ENCODE measurements at places on chromosomes 7 and 10.
A peak's percentile ranks its signal among the peaks of the same experiment; 100 is the strongest.

DNA sequence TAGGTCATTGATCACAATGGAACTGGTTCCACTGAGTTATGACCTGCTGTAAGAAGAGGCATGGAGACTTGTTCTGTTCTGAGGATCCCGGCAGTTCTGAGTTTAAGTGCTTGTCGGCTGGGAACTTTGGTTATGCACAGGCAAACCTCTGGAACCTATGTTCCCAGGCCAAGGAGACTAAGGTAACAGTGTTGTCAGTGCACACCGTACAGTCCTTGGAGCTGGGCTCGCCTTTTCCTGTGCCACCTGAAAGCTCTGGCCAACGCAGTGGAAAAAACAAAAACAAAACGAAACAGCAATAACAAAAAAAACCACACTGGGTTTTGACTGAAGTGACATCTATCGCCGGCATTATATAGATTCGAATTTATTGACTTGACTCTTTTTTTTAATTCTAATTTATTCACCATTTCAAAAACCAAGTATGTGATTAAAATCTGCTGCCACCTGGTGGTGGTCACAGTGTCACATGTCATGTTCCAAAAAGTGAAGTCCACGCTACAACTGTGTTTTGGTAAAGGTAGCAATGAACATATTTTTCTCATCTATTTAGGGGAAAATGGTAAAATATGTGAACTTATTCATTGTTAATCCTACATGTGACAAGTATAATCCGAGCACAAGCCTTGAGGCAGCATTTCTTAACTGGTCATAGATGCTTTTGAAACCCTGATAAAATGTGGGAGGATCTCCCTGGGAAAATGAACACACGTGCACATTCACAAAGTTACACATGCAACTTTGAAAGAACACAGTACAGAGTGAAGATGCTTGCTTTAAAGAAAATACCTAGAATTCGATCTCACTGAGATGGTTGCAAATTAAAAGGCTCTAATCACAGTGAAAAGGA is 113.8 kb upstream of the PPP2R2D start:
- peak; percentile 26 for DNase-seq

DNA sequence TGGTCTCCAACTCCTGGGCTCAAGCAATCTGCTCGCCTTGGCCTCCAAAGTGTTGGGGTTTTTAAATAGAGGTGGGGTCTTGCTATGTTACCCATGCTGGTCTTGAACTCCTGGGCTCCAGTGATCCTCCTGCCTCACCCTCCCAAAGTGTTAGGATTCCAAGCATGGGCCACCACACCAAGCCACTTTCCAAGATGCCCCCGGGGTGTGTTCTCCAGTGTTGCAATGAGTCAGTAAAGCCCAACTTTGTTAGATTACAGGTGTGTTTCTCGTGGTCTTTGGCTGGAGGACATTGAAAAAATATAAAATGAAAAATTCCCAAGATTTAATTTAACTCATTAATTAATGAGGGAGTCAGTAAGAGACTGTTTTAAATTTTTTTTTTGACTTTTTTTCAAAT is 29.2 kb downstream of the TACR2 start:
- DNase-seq = no peak

DNA sequence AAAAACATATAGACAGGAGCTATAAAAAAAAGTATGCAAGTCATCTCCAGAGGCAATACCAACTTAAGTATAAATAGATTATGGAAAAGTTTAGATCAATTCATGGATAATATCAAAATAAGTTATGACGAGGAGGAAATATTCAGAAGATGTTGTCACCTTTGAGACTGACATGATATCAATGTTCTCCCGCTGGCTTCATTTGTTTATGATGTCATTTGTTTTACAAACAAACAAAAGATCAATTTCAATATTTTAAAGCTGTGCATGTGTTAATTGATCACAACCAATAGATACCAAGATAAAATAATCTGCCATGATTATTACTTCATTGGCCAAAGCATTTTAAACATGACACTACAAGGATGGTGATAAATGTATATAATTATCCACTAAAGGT is 43.5 kb downstream of the SLC16A12 start:
- DNase-seq = no peak

- no peak for DNase-seq
These were observed 94.0 kb downstream of the CYTH3 start for GRCh38 chr7:6178298-6179029.

DNA sequence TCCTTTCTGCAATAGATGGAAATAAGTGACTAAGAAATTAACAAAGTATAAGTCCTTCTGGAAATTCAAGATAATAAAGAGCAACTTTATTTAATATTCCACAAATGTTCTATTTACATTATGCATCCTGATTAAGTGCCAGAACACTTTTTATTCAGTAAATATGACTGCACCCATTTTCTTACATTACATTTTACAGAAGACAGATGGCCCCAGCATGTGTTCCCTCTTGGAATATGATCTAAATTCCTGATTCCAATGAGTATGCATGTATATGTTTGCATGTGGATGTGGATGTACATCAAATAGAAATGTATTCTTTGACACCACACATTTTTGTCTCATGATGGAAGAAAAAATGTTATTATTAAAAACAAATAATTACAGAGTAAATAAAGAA is 628.7 kb upstream of the SEMA3D start:
- DNase-seq = no peak

DNA sequence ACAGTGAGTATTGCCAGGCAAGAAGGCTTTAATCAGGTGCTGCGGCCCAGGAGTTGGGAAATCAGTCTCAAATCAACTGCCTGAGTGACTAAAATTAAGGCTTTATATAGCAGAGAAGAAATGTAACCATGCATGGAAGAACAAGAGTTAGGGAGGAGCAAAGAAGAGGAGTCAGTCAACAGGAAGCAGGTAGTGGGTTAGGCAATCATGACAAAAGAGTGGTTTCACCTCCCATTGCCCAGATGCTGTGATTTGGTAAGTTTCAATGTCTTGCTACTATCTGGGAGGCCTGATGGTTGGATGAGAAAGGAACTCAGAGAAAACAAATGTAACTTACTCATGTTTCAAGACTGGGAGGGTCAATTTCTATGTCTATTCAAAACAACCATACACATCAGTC is 998.3 kb downstream of the GATA3 start:
- DNase-seq = no peak

GRCh38 chr10:501596-501995 is 187.9 kb downstream of the DIP2C start:
- no peak for DNase-seq

DNA sequence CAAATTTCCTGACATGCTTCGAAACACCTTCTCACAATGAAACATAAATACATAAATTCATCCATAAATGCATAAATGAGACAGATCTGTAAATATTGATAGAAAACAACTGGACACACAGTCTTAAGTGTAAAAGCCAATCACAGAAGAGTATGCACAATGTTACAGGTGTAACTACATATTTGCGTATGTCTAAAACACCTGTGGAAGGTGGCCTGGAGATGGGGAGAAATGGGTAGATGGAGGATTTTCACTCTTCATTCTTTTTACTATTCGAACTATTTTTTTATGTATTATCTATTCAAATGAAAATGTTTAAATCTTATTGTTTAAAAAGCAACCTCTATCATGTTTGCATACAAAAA is 860 bp downstream of the IQUB start:
- no peak for DNase-seq

DNA sequence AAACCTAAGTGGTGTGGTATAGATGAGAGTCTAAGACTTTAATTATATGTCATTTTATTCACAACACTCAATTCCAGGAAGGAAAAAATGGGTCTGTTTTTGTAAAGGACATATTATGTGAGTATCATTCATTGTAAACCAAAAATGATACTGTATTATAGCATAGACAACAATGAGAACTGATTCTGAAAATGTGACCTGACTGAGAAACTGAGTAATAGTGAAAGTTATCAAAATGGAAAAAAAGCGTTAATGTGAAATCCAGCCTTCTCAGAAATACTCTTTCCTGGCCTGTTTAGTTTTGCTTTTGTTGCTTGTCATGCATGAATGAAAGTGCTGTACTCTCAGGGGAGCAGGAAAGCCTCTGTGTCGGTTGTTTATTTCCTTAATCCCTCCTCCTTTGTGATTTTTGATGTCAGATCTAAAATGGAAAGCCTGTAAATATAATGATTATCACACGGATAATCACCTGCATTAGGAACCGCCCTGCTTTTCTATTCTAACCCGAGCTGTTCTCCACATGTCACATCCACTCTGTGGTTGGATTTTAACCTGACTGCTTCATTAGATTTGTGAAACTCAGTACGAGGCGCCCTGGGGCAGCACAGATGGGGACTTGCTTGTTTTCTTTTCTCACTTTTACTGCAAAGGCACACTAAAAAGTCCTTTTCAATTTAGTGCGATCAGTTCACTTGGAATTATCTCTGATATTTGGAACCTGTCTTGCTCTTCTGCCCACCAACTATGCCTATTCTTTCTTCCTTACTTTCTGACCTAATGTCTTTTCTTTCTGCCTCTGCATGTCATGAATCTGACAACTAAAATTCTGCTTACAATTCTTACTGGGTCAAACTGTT is 240.9 kb upstream of the KAT6B start:
- peak; percentile 10 for DNase-seq

DNA sequence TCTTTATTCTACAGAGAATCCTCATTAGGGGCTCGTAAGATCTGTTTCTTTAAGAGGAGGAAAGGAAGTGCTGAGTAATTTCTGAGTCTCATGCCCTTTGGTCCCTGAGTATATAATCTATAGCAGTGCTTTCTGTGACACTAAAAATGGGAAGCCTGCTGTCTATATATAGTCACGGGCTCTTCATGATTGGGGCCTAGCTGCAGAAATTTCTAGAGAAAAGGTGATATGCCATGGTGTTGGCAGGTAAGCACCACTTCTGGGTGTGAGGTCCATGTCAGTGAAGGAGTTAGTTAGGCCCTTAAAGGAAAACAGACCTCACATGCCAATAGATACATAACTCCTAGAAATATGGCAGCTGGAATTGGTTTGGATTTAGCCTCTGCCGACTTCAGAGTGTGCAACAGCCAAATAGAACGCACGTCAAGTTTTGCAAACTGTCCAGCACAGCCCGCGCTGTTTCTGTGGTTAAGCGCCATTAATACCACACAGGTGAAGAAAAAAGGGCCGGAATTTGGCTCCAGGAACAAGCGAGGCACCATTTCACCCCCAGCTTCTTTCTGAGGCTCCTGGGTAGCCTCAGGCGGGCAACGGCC is 123.2 kb downstream of the TACC2 start:
- no peak for DNase-seq

DNA sequence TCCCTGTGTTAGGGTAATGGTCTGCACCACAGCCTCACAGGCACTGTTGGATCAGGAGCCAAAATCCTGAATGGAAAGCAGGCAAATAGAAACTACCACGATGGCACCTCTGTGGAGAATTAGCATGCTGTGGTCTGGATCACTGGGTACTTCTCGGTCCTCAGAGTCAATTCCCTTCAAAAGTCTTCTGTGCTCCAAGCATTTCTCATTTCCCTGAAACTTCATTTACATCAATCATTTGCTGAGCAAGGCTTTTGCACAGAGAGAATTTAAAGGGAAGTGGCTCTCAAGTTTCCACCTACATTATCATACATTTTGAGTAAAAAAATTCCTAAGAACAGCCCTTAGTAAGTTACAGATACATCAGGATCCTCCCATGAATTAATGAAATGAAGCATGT is 293.9 kb upstream of the NPSR1 start:
- no peak for DNase-seq

GRCh38 chr7:135553346-135553745 is 4.4 kb upstream of the NUP205 start:
- DNase-seq = no peak

- DNase-seq = no peak
These were observed 221.0 kb upstream of the FZD1 start for GRCh38 chr7:91043186-91043585.

GRCh38 chr7:132553031-132553430 is 23.2 kb downstream of the PLXNA4 start:
- no peak for DNase-seq

- DNase-seq = no peak
These were observed 126.7 kb upstream of the PRSS58 start for GRCh38 chr7:142384493-142384922.

DNA sequence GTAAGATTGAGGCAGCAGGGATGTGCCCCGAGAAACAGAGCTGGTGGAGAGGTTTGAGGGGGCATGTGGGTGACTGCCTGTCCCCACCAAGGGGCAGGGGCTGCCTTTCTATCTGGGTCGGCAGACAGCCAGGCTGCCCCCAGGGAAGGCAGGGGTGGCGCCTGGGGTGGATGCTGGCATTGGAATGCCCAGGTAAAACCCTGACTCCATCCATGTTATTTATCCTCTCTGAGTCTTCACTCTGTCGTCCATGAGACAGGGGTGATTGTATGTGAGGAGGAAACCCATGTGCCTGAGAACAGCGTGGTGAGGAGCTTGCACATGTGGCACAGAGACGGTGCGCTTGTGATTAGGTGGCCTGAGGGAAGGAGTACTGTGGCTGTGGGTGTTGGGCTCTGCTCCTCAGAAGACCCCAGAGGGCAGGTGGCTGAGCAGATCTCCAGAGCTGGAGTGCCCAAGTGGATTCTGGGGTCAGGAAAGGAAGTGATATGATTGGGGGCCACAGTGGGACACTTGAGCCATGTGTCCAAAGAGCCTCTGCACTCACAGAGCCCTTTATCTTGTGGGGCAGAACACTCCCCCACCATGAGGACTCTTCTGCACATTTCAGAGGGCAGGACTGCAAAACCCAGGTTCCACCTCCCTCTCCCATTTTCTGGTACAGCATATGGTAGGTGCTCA is 100.4 kb upstream of the RET start:
- DNase-seq = no peak

DNA sequence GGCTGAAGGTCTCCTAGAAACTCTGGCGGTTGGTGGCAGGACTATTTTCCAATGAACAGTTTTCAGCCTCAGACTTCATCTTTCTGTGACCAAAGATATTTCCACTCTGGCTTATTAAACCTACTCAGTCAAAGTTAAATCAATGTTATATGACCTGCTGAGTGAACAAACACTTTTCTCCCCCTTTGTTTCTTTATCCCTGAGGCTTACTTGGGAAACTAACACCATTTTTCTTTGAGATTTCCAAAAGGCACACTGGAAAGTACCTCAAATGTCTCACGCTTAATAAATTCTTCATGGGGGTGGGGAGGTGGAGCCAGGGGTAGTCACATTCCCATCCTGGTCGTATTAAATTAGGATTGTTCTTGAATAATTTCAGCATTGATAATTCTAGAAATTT is 1.8 kb downstream of the TMEM26 start:
- DNase-seq = no peak

DNA sequence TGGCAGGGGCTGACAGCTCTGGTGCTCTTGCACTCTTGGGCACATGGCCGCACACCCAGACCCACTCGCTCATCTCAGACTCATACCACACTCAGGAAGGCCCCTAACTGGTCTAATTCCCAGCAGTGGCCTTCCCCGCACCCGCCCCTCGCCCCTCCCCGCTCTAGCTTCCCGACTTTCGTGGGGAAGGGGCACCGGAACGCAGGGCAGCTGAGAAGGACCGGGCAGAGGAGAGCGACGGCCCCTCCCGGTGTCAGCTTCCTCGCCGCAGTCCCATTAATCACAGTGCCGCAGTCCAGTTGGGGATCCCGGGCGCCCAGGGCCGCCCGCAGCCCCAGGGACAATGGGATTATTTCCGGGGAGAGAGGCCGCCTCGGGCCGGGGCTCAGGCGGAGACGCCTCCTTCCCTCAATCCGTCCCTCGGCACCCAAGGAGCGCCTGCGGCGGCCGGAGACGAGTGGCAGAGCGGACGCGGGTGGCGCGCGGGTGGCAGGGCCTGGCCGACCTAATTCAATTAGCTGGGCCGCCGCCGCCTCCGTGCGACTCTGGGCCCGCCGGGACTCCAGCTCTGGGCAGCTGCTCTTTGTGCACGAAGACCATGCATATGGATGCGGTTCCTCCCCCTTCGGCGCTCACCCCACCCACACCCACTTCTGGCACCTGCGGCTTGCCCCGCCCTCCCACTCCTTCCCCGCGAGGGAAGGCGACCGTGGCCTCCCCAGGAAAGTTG is 7.8 kb upstream of the TLX1 start:
- DNase-seq = no peak

Measured in mesendoderm (in vitro differentiated cells).